ENCODE measurements at places on chromosomes 6 and 20.

GRCh38 chr6:127811900-127812570 lies 88.8 kb downstream of the THEMIS start:
- no peak for DNase-seq

DNA sequence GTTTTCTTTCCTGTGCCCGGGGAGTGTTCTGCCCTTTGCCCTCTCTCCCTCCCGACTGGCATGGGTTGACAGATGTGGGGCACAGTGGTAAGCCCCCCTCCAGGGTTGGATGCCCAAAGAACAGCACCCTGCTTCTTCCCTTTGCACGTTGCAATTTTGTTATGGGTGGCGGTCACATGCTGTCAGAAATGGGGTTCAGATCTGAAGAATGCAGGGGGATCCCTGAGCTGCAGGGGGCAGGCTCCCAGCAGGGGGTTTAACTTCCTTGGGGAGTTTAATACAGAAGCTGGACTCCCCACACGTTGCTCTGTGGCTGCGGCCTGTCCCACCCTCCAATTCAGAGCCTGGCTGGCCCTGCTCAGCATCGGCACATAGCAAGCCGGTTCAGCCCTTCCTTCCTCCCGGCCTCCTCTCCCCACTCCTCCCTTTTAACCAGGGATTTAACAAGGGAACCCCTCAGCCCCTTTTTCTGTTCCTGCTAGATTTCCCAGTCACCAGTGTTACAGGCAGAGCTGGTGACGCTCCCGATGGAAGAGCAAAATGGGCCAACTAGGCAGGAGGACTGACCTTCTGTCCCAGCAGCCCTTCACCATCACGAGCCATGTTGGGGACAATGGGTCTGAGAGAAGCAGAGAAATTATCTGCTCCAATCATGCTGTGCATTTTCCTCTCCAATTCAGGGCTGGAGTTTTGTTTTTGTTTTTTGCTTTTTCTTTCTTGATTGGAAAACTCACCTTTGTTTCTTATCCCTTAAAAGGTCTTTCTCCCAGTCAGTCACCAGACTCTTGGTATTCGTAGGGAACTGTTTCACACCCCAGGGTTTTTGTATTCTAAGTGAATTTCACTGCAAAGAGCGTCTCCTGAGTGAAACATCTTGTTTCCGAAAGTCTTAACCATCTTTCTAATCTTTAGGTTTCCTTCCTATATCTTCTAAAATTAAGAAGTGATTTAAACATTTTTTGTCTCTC lies 6.8 kb downstream of the FOXF2 start:
- DNase-seq, result no peak

DNA sequence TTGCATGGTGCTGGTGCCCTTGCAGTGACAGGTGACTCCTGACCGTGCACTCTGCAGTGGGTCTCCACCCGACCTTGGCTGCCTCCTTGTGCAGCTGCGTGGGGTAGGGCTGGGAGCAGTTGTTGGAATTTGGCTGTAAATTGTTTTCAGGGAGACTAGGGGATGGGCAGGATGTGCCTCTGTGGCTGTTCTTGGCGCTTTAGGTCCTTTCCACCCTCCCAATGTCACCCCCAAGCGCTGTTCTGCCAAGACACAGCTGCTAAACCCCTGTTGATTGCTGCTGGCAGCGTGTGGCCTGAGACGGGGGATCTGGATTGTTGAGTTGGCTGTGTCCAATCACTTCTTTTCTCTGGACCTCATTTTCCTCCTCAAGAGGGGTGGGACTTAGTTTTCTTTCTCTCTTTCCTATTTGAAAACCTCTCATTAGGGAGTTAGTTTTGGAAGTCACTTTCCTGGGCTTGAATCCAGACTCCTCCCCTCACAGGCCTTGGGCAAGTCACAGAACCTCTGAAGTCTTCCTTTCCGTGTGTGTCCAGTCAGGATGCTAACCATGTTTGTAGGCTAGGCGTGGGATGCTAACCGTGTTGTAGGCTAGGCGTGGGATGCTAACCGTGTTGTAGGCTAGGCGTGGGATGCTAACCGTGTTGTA lies 8.5 kb downstream of the IGF2R start:
- no peak for DNase-seq

DNA sequence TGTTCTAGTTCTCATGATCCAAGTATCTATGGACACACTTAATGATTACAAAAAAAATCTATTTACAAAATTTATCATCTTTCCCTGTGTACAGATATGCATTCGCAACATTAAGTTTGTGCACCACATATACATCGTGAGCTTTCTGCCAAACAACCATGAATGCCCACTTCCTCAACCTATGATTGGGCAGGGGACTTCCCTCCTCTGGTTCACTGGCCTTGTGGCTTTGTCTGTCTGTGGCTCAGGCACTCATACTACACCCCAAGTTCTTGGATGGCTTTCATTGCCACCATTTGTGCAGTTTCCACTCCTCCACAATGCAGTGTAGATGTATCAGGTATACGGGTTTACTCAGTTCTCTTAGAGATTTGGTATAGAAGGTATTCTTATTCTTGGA lies 74.9 kb downstream of the HS3ST5 start:
- DNase-seq, result no peak

GRCh38 chr6:157222201-157222981 lies 100.9 kb downstream of the TMEM242 start:
- no peak for DNase-seq

DNA sequence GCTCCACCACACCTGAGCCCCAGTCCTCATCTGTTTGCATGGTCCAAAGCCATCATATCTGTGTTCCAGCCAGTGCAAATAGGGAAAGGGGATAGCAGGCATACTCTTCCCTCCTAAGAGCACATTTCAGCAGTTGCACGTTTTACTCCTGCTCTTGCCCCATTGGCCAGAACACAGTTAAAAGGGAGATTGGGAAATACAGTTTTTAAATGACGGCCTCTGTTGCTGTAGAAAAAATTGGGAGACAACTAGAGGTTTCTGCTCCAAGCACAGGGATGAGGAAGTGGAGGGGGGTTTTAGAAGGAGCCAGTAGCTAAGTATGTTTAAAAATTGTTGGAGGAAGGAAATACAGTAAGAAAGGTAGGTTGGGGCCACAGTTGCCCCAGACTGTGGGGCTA lies 14.6 kb upstream of the STK35 start:
- no peak for DNase-seq

DNA sequence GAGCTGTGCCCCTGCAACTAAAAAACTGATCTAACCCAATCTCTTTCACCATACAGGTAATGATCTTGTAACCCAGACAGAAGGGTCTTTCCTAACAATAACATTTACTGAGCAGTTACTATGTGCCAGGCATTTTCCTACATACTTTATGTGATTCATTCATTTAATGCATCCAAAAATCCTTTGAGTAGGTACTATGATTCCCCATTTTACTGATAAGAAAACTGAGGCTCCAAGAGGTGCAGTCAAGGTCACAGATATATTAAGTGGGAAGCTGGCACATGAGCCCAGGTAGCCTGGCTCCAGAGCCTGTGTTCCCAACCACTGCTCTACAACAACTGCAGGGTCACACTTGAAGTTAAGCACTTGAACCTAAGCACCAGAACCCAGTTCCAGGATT lies 87.6 kb downstream of the NCR2 start:
- no peak for DNase-seq

- no peak for DNase-seq
Measured at GRCh38 chr6:92564376-92564775, 855.0 kb downstream of the EPHA7 start.

DNA sequence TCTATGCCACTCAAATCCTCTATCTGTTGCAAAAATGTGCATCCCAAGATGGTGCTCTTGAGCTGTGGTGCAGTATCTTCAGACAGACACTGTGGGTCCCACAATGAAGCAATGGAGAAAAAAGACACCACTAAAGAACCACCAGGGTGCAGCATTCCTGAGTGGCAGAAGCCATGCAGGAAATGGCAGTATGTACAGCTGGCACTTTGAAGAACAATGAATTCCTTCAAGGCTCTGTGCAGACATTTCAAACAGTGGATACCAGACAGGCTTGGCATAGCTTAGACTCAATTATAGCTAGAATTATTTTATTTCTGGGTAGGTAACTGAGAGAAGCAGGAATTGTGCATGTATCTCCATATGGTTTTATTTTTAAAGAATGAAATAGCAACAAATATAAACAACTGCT lies 24.0 kb upstream of the HDAC2 start:
- peak; percentile 22 for DNase-seq

GRCh38 chr6:142942805-142943227 lies 2.2 kb downstream of the HIVEP2 start:
- DNase-seq, result peak; percentile 53

DNA sequence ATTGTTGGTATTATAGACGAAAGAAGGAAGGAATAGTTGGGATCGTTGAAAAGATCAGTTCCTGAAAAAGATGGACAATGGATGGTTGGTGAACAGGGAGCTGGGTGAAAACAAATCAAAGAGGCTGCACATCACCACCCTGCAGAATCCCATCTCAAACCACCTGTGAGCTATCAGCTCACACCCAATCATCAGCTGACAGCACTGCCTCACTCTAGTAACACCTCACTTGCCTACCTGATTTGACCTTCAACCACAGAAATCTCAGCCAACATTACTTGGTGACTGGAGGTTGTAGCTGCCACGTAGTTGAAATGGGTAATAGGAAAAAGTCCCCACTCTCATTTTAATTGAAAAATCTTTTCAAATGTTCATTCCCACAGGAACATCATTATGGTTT lies 101.8 kb upstream of the DST start:
- no peak for DNase-seq

- DNase-seq, result no peak
Measured at GRCh38 chr20:40511478-40511877, 177.6 kb downstream of the MAFB start.

DNA sequence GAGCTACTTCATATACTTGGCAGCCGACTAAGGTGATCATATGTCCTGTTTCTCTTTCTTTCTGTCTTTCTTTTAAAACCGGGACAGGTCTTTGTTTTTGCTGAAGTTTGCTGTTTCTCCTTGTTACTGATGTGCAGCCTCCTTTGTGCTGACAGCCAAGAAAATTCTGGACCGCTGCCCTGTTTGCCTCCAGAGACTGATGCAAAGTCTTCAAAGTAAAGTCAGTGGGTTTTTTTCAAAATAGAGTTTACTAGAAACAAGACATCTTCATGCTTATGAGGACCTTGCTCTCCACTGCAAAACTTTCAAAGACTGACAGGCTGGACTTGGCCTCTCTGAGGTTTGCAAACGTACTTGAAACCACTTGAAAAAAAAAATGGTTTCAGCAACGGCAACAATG lies 510.5 kb upstream of the MAP3K7 start:
- no peak for DNase-seq

- DNase-seq, result no peak
Measured at GRCh38 chr6:158043008-158043407, 61.3 kb downstream of the SYNJ2 start.

DNA sequence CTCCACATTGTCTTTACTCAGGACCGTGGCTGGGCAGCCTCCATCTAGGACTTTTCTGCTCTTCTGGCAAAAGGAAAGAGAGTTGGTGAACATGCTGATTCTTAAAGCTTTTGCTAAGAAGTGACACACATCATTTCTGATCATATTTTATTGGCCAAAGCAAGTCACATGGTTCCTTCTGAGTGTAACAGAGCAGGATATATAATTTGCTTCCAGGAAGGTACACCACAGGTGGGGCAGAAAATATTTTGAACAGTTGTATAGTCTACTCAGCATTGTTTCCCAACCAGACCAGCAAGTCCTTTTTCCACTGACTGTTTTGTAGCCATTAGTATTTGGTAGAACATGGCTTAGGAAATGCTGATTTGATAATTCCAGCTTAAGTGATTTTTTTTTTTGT lies 73.5 kb downstream of the AKAP7 start:
- DNase-seq, result no peak

DNA sequence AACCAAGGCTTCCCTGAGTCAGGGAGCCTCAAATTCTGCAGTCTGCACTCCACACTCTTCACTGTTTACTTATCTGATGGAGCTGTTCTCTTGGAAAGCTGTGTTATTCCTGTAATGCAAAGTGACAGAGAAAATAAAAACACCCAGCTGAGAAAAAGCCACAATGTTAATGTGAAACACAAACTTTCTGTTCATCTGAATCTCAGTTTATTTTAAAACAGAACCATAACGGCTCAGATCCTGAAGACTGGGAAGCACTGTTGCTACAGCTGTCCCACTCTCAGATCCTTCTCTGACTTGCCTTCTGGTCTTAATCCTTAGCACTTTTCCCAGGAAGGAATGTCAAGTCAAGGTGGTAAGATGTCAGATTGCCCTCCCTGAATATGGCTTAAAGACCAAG lies 736.6 kb downstream of the DHX35 start:
- DNase-seq, result no peak

- no peak for DNase-seq
Measured at GRCh38 chr6:36852481-36853147, 13.4 kb upstream of the CPNE5 start.

DNA sequence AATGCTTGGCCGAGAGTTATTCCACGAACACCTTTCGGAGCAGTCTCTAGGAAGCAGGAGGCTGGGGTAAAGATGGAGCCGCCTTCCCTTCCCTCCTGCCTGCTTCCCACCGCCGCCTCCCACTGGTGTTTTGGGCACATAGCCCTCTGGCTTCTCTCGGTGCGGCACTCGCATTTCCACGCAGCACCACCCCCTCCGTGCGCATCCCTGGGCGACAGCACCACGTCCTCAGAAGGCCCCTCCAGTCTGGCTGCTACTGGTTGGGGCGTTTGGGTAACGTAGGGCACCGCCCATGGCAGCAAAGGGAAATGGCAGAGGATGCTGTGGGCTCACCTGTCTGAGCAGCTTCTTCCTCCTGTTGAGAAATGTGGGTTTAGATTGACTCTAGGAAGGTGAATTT lies 2.4 kb downstream of the COL20A1 start:
- peak; percentile 19 for DNase-seq

GRCh38 chr20:63774306-63774705 lies 34.7 kb downstream of the SLC2A4RG start:
- no peak for DNase-seq

- DNase-seq, result no peak
Measured at GRCh38 chr6:100115407-100116101, 121.5 kb upstream of the MCHR2 start.

DNA sequence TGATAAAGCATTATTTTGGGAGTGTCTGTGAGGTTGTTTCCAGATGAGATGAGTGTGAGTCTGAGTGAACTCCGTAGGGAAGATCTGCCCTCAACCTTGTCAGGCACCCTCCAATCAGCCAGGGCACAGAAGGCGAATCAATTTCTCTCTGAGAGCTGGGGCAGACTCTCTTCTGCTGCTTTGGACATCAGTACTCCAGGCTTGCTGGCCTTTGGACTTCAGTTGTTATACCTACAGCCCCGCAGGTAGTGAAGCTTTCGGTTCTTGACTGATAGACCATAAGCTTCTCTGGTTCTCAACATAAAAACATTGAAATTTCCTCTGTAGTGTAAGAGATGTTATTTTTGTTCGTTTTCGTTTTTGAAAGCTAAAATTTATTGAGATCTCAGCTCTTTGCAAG lies 71.4 kb downstream of the MAFB start:
- no peak for DNase-seq

GRCh38 chr6:139475241-139475640 lies 100.8 kb upstream of the CITED2 start:
- DNase-seq, result no peak

GRCh38 chr6:35311390-35312075 lies 13.9 kb downstream of the DEF6 start:
- DNase-seq, result peak; percentile 69

GRCh38 chr6:24441599-24441904 lies 38.8 kb downstream of the MRS2 start:
- DNase-seq, result no peak

Data from central memory CD4-positive, alpha-beta T cell (primary cell).